ENCODE measurements at places on chromosomes 7 and 10.

DNA sequence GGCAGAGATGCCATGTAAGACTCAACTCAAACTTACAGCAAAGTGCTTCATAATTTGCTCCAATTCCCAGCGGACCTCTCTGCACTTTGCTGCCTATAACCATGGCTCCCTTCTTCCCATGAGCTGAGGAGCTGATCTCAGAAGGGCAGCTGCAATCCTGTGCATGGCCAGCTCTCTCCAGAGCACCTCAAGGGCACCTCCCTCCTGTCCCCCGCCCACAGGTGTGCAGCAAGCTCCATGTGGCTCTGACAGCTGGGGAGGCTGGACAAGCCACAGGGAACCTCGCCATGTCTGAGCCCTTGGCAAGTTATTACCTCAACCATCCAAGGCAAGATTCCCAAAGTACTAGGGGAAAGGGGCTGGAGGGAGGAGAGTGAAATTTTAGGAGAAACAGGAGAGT, 61.1 kb upstream of the DDC start:
- DNase-seq: no peak

DNA sequence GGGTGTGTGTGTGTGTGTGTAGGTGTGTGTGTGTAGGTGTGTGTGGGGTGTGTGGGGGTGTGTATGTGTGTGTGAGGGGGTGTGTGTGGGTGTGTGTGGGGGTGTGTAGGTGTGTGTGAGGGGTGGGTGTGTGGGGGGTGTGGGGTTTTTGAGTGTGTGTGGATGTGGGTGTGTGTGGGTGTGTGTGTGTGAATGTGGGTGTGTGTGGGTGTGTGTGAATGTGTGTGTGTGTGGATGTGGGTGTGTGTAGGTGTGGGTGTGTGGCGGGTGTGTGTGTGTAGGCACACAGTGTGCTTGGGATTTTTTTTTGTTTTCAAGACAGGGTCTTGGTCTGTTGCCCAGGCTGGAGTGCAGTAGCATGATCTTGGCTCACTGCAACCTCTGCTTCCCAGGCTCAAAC, 36.8 kb upstream of the TCF7L2 start:
- DNase-seq: no peak

GRCh38 chr7:79933144-79933543, 201.5 kb upstream of the GNAI1 start:
- no peak for DNase-seq

DNA sequence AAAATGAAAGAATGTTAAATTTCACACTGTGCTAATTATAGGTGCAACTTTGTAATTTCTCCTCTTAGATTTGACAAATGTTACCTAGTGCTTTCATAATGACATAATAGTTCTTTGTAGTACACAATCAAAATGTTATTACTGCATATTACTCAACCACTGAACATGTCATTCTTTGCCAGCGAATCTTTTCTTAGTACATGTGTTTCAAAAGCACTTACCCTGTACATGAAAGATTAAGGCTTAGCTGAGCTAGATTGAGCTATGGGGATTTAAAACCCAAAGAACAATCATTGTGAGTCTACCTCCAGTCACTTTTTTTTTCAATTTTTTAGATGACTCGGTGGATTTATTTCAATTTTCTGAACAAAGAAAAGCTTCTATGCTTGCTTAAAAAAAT, 123.5 kb upstream of the FERD3L start:
- peak; percentile 32 for DNase-seq

- DNase-seq: no peak
Observed at GRCh38 chr10:56142092-56142728, 218.8 kb downstream of the ZWINT start.

DNA sequence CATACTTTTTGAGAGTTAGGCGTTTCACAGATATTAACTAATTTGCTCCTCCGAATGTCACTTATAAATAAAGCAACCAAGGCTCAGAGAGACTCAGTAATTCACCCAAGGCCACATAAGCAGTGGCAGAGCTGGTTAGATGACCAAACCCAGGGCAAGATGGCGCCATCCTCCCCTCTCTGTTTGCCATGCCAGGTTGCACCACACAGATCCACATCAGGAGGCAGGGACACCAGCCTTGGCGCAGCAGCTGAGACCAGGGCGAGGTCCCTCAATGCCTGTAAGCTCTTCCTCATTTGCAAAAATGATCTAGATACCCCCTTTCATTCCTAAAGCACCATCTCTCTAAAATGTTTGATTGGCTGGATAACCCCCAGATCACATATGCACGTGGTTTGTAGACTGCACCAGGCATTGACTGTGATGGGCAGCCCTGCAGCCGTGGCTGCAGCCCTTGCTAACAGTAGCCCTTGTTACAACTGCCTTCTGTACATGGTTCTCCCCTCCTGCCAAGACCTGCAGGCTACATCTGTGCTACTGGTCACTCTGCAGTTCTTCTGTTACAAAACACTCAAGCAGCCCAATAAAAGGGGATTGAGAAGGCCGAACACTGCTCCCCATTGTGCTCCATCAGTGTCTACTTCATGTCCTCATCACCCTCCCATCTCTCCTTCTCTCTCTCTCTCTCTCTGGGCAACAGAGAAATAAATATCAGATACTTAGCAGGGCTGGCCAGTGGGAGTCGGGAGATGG, 298.6 kb downstream of the PRPF18 start:
- no peak for DNase-seq

GRCh38 chr10:21814866-21815265, 188.7 kb downstream of the DNAJC1 start:
- no peak for DNase-seq

All from epithelial cell of esophagus (primary cell).